ENCODE measurements at places on chromosomes 2 and 18. TPM values are rescaled to one million over a fixed set of nuclear protein-coding genes. Genes with fewer than 3 reads are reported as not detected.

GRCh38 chr2:130303169-130303568 lies 39.5 kb upstream of the IMP4 start:
- no peak for DNase-seq

Gene TXNL1
- 68.3 TPM for total RNA-seq

Gene REG3G
- total RNA-seq: not detected

Gene KLHL29
- total RNA-seq: 2.9 TPM

GRCh38 chr2:4898706-4899105 lies 793.5 kb upstream of the SOX11 start:
- DNase-seq: no peak

Gene SLC4A5
- 0.45 TPM for total RNA-seq

GRCh38 chr18:57469884-57470283 lies 34.7 kb downstream of the ONECUT2 start:
- DNase-seq: no peak

DNA sequence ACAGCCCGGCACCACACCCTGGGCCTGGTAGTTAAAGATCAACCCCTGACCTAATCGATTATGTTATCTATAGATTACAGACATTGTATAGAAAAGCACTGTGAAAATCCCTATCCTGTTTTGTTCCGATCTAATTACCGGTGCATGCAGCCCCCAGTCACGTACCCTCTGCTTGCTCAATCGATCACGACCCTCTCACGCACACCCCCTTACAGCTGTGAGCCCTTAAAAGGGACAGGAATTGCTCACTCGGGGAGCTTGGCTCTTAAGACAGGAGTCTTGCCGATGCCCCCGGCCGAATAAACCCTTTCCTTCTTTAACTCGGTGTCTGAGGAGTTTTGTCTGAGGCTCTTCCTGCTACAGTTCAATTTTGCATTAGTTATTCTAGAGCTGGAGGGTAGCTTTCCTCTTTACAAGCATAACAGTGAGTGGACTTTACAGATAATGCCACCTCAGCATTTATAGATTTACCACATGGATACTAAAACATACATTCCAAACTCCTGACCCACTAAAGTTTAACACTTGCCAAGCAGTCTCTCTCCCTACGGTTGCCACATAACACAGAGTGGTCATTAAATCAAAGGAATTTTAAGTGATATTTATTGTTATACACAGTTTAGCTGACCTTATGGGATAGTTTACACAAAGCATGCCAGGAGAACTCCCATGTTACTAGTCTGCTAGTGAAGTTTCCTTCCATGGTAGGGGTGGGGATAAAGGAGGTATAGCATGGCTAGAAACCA lies 101.0 kb downstream of the EVA1A start:
- peak; percentile 58 for DNase-seq

- no peak for DNase-seq
These were observed 98.6 kb downstream of the C1QL2 start for GRCh38 chr2:119059940-119060339.

Gene SULT1C4
- total RNA-seq: 0.33 TPM

GRCh38 chr2:179059026-179059700 lies 9.2 kb upstream of the CCDC141 start:
- no peak for DNase-seq

Gene CPLX4
- total RNA-seq: not detected

- no peak for DNase-seq
These were observed 139.4 kb downstream of the ASB1 start for GRCh38 chr2:238566001-238566645.

Gene DNAJC27
- total RNA-seq: 3.8 TPM

Gene FSHR
- not detected for total RNA-seq

- DNase-seq: no peak
These were observed 601.7 kb downstream of the CBLN2 start for GRCh38 chr18:71942433-71942832.

Gene MPP4
- 4.0 TPM for total RNA-seq

GRCh38 chr2:152611458-152612231 lies 105.6 kb downstream of the PRPF40A start:
- DNase-seq: peak; percentile 89

- DNase-seq: no peak
These were observed 190.2 kb upstream of the APCDD1 start for GRCh38 chr18:10264260-10264659.

GRCh38 chr2:233936089-233936488 lies 18.9 kb downstream of the TRPM8 start:
- no peak for DNase-seq

Gene TNS1
- total RNA-seq: 54.5 TPM

DNA sequence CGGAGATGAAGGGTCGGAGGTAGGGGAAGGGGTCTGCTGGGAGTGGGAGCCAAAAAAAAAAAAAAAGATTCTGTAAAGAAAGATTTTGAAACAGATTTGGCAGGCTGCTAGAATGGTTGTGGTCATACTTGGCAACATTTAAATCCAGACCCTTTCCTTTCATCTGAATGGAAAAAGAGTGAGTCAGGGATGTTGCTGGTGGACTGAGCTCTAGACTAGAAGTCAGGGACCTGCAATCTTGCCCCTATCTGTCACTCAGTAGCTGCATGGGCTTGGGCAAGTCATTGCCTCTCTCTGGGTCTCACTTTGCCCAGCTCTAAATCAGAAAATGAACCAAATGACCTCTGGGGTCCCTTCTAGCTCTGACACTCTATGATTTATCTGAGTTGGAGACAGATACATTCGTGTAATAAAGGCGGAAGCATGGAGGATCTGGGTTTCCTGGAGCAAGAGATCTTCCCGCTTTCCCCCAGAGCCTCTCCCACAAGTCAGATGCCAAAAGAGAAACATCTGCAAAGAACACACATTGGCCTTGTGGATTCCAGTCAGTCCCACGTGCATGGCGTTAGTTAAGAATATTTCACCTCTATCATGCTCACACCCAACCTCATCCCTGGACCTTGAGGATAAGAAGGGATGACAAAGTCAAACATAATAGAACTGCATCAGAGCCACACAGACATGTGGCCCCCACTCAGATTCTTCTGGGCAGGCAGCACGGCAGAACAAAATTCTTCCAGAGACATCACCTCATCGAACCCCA lies 58.5 kb downstream of the ADD2 start:
- DNase-seq: peak; percentile 40

DNA sequence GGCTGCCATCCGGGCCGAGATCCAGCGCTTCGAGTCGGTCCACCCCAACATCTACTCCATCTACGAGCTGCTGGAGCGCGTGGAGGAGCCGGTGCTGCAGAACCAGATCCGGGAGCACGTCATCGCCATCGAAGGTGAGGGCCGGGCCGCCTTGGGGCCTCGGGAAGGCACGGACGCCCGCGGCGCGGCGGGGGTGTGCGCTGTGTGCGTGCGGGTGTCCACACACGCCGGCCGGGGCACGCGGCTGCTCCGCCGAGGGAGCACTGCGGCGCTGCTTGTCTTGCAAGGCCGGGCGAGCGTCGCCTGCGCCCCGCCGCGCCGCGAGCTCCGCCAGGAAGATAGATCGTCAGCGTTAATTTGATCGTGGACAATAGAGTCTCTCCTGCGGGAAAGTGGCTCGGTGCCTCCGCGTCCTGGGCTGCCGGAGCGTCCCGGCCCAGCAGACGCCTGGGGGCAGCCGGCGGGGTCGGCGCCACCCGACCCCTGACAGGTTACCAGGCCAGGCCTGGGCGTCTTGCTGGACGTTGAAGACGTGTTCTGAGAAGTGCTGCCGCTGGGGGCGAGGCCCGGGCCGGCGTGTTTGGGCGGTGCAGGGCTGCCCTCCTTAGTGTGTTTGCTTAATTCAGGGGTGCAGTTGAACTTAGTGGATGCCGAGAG lies 1.0 kb downstream of the AGAP1 start:
- DNase-seq: peak; percentile 35

- DNase-seq: peak; percentile 28
These were observed 9.0 kb downstream of the METTL21A start for GRCh38 chr2:207616185-207616584.

Gene SATB2
- total RNA-seq: 2.3 TPM

Gene LRRTM1
- not detected for total RNA-seq

GRCh38 chr2:190649798-190650390 lies 1.0 kb downstream of the NAB1 start:
- peak; percentile 56 for DNase-seq

- DNase-seq: no peak
These were observed 316.9 kb downstream of the TXNL1 start for GRCh38 chr18:56321470-56321869.

- no peak for DNase-seq
These were observed 112.2 kb downstream of the DIS3L2 start for GRCh38 chr2:232073699-232074098.

GRCh38 chr2:218746470-218746795 lies 35.5 kb upstream of the CYP27A1 start:
- no peak for DNase-seq

- DNase-seq: no peak
These were observed 985.0 kb downstream of the BCL11A start for GRCh38 chr2:59568461-59568860.

DNA sequence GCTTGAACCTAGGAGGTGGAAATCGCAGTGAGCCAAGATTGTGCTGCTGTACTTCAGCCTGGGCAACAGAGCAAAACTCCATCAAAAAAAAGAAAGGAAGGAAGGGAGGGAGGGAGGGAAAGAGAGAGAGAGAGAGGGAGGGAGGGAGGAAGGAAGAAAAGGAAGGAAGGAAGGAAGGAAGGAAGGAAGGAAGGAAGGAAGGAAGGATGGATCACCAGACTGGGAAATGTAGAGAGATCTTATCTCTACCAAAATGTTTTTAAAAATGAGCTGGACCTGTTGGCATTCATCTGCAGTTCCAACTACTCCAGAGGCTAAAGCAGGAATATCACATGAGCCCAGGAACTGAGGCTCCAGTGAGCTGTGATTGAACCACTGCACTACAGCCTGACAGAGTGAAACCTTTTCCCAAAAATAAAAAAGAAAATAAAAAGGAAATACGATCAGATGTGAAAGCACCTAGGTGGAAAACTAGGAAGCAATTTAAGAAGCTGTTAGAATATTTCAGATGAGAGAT lies 239.4 kb downstream of the CDH7 start:
- DNase-seq: no peak

Gene BOLA3
- 10.2 TPM for total RNA-seq

DNA sequence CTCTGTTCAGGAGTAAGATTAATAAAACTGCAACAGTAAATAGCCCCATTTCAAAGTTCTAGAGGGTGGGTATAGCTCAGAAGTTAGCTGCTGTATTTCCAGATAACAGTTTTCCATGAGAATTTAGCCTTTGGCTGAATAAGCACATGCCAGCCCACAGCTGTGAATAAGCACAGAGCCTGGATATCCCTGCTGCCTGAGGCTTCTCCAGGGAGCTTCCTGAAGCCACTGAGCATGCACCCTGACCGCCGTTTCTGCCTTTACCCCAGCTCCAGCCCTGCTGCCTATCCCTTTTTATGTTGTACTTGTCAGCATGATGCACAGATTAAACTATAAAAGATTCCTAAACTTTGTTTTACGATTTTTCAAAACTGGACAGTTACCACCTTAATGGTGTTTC lies 85.3 kb downstream of the FEZ2 start:
- DNase-seq: no peak

DNA sequence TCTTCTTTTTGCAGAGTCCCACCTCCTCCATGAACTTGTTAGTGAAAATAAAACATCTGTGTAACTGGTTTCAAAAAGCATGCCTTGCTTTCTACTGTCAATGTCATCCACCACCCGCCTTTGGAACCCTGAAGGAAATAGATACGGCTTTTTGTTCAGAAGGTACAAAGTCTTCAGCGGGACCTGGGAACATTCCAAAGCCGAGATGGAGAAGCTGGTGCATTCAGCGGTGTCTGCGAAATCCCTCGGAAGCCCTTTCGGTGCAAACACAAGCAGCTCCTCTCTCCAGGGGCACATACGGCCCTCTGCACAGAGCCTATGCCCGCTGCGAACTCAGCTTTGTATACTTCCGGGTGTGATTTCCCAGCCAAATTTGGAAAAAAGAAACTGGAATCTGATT lies 555.8 kb upstream of the SALL3 start:
- DNase-seq: no peak

Gene UNC80
- total RNA-seq: not detected

Gene ARMC9
- total RNA-seq: 94.4 TPM

Gene HOXD12
- not detected for total RNA-seq

DNA sequence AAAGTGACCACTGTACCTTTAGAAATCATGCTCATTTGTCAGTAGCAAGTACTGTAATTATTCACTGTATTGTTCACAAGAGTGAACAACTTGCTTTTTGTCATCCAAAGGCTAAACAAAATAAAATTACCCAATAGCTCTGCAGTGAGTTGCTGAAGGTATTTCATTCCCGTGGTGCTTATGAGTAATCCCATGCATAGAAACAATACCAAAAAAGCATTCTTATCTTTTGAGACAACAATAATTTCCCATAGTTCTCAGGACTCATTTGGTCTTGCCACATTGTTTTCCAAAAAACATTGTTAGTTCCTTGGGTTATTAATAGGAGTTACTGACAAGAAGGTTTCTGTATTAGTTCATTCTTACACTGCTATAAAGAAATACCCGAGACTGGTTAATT lies 503.2 kb upstream of the FAM98A start:
- DNase-seq: peak; percentile 64

- DNase-seq: no peak
These were observed 112.0 kb downstream of the GULP1 start for GRCh38 chr2:188403676-188404075.

- DNase-seq: no peak
These were observed 65.0 kb downstream of the RPL37A start for GRCh38 chr2:216563646-216564045.

Gene BMP10
- not detected for total RNA-seq

DNA sequence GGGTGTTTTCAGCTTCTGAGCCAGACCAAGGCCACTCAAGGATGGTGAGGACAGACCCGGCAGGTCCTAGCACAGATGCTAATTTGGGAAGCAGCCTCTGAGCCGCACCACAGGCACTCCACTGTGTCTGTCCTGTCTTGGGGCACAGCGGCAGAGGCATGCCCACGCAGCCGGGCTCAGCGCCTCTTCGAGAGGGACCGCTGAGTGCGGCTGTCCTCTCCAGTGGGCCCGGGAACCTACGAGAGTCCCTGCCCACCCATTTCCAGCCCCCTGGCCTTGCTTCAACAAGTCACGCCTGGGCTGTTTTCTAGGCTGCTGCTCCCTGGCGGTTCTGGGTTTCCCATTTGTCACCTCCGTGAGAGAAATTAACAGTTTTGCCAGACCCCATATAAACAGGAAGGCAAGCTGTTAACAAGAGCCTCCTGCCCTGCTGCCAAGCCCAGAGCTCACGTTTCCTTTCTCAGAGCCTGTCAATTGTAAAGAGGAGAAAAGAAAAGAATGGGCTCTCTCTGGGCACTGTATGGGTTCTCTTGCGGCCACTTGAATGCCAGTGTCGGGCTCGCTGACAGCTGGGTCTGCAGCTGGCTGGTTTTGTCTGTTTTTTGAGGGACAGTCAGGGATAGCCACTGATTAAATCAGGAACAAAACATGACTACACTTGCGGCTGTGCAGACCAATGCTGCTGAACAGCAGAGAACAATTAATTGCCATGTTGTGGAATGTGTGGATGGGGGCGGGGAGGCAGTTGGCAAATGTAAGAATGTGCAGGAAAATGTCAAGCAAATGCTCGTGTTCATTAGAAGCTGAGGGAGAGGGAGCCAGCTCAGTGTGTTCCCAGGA lies 30.6 kb downstream of the TMEM17 start:
- no peak for DNase-seq

DNA sequence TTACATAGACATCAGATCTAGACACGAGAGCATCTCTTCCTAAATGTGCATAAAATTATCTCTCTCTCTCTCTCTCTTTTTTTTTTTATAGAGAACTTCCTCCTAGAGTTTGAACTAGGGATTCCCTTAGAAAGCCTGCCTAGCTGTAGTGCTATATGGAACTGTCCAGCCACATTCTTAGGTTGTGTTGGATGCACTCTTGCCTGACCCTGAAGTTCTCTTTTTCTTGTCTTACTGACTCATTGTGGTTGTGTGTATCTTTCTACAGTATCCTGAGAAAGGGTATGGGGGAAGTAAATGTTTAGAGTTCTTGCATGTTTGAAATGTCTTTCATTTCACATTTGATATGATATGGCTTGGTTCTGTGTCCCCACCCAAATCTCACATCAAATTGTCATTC lies 368.2 kb downstream of the CDH2 start:
- no peak for DNase-seq

Data from fibroblast of the aortic adventitia (primary cell).